ENCODE measurements at places on chromosomes 16 and 17.

GRCh38 chr17:7856011-7856810 lies 1.1 kb downstream of the NAA38 start:
- H3K4me1 ChIP-seq, result peaks cover 39% of the 10 kb centered on the region
- H3K4me3 ChIP-seq, result peak overlapping the region; percentile 93
- peak; percentile 56 for DNase-seq
- peak overlapping the region; percentile 92 for H3K27ac ChIP-seq

GRCh38 chr16:55277536-55277935 lies 46.5 kb upstream of the IRX6 start:
- H3K4me1 ChIP-seq, result no peaks in the 10 kb centered on the region
- H3K36me3 ChIP-seq, result no peaks in the 10 kb centered on the region
- no peak for DNase-seq

DNA sequence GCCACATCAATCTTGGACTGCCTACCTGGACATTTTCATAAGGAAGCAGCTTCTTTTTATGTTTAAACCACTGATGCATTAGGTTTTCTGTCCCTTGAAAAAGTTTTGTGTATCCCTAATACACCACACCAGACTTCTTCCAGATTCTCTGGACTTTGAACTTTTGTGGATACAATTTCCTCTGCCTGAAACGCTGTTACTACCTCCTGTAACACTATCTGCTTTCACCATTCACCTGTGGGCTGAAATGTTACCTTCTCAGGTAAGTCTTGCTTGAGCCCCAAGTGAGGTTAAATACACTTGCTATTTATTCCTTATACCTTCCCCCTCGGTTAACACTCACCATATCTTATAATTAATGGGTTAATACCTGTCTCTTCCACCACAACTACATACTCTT lies 2.7 kb downstream of the ZZEF1 start:
- H3K4me3 ChIP-seq, result no peak overlapping the region
- H3K27ac ChIP-seq, result no peak overlapping the region
- DNase-seq, result no peak
- H3K4me1 ChIP-seq, result peaks cover 6% of the 10 kb centered on the region

DNA sequence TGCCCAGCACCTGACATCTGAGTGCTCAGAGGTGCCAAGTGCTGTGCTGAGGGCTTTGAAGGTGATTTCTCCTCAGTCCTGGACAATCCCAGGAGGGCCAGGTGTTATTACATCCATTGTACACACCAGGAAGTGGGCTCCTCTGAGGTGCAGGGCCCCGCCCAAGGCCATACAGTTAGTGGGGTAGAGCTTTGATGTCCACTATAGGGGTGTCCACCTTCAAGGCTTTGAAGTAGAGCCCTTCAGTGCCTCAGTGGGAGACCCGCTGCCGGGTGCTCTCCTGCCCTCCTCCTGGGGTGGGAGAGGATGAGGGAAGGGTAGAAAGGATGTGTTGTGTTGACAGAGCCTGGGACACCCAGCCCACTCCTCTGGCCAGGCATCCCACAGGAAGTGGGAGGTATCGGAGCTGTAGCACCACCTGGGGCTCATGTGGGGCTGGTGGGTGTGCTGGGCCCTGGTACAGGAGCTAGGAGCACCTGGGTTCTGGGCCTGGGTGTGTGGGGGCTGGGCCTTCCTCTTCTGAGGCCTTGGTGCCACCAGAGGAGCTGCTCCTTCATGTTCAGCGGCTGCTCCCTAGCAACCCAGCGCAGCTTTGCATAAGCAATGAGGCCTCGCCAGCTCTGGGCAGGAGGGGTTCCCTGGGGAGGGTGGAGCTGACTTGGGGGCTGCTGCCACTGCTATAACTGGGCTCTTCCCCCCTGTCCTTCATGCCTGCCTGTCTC lies 7.4 kb downstream of the LASP1 start:
- DNase-seq, result no peak
- H3K36me3 ChIP-seq, result peaks cover 2% of the 10 kb centered on the region
- H3K4me3 ChIP-seq, result no peak overlapping the region
- H3K4me1 ChIP-seq, result peaks cover 46% of the 10 kb centered on the region

GRCh38 chr17:13099926-13100325 lies 82.1 kb upstream of the ELAC2 start:
- no peak overlapping the region for H3K27ac ChIP-seq
- no peaks in the 10 kb centered on the region for H3K27me3 ChIP-seq
- peaks cover 6% of the 10 kb centered on the region for H3K4me1 ChIP-seq
- DNase-seq, result no peak

DNA sequence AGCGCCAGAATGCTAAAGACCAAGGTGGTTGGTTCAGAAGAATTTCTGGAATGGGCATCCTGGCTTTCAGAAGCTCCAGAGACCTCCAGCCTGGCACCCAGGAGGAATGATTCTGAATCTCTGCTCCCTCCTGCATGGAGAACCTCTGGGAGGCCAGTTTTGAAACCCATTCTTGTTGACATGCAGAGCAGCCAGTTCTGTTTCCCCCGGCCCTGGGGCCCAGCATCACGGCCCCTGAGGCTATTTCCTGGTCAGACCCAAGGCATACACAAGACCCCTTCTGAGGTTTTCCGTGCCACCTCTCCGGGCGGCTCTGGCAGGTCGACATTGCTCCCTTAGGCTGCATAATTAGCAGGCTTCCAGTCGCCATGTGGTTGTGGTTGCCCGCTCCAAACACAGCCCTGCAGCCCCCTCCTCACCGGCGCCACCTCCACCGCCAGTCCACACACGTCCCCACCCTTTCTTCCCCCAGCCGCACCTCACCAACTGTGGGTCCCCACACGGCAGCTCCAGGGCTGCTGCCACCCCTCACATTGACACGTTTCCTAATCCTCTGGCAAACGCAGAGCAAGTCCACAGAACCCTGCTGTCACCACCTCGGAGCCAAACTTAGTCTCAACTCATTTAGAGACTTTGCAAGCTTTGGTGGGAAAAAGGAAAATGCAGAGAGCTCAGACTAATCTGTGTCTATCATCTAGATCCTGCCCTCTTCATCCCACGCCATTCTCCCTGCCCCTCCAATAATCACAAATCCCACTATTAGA lies 367.1 kb downstream of the SOX9 start:
- no peaks in the 10 kb centered on the region for H3K36me3 ChIP-seq
- no peak overlapping the region for H3K4me3 ChIP-seq
- no peak for DNase-seq
- H3K27ac ChIP-seq, result no peak overlapping the region
- no peaks in the 10 kb centered on the region for H3K27me3 ChIP-seq

- H3K4me1 ChIP-seq, result peaks cover 21% of the 10 kb centered on the region
- H3K36me3 ChIP-seq, result no peaks in the 10 kb centered on the region
- peaks cover 2% of the 10 kb centered on the region for H3K27me3 ChIP-seq
- no peak overlapping the region for H3K27ac ChIP-seq
- no peak for DNase-seq
- no peak overlapping the region for H3K4me3 ChIP-seq
These were observed 43.0 kb upstream of the TOB1 start for GRCh38 chr17:50908860-50909764.

- no peak for DNase-seq
- no peaks in the 10 kb centered on the region for H3K4me1 ChIP-seq
- no peaks in the 10 kb centered on the region for H3K27me3 ChIP-seq
- H3K4me3 ChIP-seq, result no peak overlapping the region
- no peaks in the 10 kb centered on the region for H3K36me3 ChIP-seq
These were observed 33.5 kb upstream of the DNAH9 start for GRCh38 chr17:11564589-11565380.

GRCh38 chr16:66131156-66131807 lies 235.2 kb upstream of the CDH5 start:
- H3K4me1 ChIP-seq, result no peaks in the 10 kb centered on the region
- no peak for DNase-seq
- H3K4me3 ChIP-seq, result no peak overlapping the region
- H3K27ac ChIP-seq, result no peak overlapping the region
- H3K27me3 ChIP-seq, result peaks cover 28% of the 10 kb centered on the region
- H3K36me3 ChIP-seq, result no peaks in the 10 kb centered on the region

GRCh38 chr17:18119938-18120337 lies 11.4 kb downstream of the MYO15A start:
- DNase-seq, result no peak
- no peaks in the 10 kb centered on the region for H3K36me3 ChIP-seq
- H3K27ac ChIP-seq, result no peak overlapping the region
- peaks cover 9% of the 10 kb centered on the region for H3K4me1 ChIP-seq
- no peaks in the 10 kb centered on the region for H3K27me3 ChIP-seq
- H3K4me3 ChIP-seq, result peak overlapping the region; percentile 51

DNA sequence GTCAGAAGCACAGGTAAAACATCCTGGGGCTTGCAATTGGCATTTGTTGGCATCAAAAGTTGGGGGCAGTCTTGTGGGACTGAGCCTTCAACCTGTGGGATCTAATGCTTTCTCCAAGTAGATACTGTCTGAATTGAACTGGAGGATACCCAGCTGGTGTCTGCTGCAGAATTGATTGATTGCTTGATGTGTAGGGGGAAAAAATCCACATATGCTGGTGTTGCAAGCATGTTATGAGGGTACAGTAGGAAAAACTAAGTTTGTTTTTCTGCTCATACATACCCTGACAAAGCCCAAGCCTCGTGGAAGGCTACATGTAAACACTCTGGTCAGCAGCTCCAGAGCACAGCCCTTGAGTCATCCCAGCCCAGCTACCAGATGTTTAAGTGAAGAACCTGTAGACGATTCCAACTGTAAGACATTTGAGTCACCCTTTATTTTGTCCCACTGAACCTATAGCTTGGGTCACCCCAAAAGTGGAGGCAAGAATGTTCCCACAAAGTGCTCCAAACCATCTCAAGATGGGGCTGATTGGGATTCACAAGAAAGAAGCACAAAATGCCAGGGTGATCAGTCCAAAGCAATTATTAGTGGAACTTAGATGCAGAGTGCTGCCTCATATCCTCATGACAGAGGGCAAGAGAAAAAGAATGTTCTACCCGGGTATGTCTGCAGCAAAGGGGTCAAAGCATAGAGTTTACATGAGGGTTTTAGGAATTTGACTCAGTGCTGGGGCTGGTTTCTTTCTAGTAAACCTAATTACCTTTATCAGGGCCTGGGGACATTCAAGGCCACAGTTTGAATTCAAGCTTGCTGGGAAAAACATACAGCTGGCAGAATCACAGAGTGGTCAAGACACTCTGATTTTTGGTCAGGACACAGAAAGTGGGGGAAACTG lies 9.6 kb upstream of the APPBP2 start:
- DNase-seq, result no peak
- H3K36me3 ChIP-seq, result no peaks in the 10 kb centered on the region
- no peaks in the 10 kb centered on the region for H3K27me3 ChIP-seq
- no peak overlapping the region for H3K27ac ChIP-seq
- no peaks in the 10 kb centered on the region for H3K4me1 ChIP-seq

GRCh38 chr16:71917900-71918299 lies 22.6 kb downstream of the IST1 start:
- no peaks in the 10 kb centered on the region for H3K4me1 ChIP-seq
- H3K36me3 ChIP-seq, result peaks cover 47% of the 10 kb centered on the region
- H3K27ac ChIP-seq, result no peak overlapping the region
- no peak overlapping the region for H3K4me3 ChIP-seq
